Stimulated activated CD4-positive, alpha-beta T cell treated with anti-CD3 and anti-CD28 coated beads, TNF-alpha, amount 100 ng/mL, for 24 hours (primary cell): ENCODE measurements at places on chromosomes 6 and 20.

GRCh38 chr20:32527052-32527446, 58.1 kb downstream of the NOL4L start:
- no peak for DNase-seq

DNA sequence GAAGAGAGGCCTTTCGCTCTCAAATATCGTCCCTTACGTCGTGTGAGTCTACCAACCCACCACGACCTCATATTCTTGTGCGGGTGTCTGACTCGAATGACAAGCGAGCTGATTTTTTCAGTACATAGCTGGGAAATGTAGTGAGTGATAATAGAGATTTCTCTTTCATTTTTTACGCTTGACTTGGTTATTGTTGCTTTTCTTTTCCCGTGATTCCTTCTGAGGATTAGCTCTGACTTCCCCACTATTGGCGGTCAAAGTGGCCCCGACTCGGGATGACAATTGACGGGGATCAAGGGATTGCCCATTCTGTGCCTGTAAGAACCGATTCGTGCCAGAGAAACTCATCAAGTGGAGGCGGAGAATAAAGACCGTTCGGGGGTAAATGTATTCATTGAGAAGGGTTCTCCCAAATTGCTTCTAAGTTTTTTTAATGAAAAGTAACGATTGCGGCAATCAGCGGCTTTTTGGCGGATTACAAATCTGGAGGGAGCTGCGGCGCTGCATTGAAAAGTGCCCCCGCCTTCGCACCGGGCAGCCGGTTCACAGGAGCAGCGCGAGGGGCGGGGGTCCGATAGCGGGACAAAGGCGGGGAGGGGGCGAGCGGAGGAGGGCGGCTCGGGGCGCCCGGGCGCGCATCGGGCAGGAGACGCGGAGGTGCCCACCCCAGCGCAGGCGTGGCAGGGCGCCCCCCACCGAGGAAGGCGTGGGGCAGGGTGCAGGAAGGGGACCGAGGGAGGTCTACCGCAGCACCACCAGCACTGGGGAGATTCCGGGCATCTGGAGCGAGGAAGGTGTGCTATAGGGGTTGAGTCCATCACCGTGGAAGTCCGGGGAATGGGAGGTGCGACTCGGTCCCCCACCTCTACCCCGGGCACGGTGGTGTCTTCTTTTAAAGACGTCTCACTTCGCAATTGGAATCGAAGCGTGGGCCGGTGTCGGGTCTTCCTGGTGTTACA, 44.5 kb upstream of the OSTM1 start:
- no peak for DNase-seq

- DNase-seq: no peak
Observed at GRCh38 chr6:156953127-156953478, 175.9 kb downstream of the ARID1B start.

DNA sequence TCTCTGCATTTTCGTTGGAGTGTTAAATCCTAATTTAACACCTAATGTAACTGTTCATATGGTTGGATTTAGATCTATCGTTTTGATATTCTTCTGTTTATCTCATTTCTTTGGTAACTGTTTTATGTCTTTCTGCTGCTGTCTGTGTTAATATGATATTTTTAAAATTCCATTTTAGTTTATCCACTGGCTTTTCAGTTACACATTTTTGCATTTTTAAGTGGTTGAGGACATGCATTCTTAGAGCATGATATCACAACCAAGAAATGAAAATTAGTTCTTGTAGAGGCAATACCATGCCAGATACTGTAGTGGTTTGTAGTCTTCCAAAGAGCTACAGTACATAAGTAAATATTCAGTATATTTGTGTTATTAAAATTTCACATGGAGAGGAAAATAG, 58.6 kb downstream of the LIN28B start:
- no peak for DNase-seq

DNA sequence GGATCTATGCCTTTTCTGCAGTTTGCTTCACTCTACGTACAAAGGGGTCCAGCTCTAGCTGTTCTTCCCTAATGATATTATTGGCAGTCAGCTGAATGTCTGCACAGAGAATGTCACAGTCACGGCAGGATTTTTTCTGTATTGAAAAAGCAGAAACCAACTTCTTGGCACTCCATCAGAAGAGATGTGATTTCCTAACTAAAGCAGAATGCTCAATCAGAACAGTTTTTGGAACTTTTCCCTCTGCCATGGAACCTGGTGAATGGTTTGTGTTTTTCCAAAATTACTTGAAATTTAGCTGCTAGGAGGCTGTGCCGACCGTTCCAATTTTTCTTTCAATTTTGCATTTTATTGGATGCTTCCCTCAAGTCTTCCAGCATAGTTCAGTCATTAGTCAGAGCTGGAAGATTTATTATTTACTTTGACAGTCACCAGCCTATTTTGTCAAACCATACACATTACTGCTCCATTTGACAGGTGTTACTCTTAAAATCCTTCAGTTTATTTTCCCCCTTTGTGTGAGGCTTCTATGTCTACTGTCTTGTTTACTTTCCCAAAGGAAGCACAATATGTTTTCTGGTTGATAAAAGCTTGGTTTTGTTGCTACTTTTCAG, 259.6 kb upstream of the EPHA7 start:
- no peak for DNase-seq

DNA sequence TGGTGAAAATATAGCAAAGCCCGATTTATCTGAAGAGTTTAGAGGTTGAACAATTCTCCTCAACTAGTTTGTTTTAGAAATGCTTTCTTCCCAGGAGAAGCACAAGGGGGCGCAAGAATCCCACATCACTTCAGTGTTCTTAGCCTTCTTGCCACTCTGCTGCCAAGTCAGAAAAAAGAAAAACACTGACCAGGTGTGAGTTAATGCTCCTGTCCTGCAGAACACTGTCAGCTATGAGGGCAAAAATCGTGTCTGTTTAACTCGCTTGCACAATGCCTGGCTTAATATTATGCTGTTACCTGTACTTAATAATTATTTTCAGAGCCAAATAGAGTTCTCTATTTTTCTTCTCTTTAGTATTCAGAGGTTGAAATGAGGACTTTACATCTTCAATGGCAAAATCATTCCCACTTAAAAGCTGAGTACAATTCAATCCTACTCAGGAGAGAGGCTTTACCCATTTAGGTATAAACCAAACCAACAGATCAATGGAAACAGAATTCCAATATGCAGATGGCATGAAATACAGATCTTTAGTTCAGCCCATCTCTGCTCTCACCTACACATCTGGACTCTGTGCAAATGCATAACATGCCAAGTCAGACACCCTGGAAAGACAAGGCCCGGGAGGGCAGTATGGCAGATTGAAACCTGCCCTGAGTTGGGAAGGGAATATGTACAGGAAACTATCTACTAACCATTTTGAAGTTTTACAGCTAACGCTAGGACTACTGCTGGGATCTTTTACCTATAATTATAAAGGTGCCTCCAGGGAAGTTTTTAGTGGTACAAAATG, 71.4 kb upstream of the TULP1 start:
- peak; percentile 65 for DNase-seq

DNA sequence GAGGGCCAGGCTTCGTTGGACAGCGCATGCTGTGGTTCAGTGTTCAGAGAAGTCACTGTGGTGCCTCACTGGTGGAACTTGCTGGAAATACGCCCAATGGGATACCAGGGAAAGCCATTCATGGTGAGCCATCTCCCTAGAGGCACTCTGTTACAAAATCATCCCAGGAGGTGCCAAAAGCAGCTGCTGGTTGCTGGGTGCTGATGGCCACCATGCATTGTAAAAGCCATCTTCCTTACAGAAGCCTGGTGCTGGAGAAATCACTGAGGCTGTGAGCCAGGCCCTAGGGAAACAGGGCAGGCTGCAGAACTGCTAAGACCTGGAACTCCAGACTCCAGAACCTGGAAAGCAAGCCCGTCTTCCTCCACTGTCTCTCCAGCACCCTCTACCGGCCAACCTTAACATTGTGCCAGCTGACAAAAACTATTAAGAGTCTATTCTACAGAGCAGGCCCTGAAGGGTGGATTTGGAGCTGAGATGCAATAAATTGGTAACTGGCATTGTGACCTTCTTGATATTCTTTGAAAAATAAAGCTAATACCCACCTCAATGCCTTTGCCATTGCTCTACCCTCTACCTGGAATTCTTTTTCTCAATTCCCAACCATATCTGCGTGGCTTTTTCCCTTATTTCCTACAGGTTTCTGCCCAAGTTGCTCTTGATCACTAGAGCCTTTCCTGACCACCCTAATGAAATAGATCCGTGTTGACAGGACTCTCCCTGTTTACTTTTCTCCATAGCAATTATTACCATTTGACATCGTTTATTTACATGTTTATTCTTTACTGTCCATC, 18.5 kb downstream of the SNRPB start:
- peak; percentile 61 for DNase-seq

GRCh38 chr20:4169360-4170190, 154.2 kb upstream of the RNF24 start:
- no peak for DNase-seq

DNA sequence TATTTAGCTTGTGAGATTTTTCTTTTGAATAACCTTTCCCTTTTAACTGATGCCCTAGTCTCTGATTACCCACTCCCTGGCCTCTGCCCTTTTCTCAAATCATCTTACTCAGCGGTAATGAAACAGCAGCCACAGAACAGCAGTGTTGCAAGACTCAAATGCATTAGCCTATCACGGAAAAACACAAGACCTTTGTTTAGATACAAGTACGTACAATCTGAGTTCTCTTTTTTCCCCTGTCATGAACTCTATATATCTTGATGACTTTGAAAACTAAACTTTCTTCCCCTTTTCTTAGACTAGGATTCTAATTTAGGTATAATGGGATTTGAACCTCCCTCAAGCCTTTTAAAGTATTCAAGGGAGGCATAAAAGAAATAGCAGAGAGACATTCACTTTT, 1034.9 kb downstream of the EYS start:
- DNase-seq: no peak

DNA sequence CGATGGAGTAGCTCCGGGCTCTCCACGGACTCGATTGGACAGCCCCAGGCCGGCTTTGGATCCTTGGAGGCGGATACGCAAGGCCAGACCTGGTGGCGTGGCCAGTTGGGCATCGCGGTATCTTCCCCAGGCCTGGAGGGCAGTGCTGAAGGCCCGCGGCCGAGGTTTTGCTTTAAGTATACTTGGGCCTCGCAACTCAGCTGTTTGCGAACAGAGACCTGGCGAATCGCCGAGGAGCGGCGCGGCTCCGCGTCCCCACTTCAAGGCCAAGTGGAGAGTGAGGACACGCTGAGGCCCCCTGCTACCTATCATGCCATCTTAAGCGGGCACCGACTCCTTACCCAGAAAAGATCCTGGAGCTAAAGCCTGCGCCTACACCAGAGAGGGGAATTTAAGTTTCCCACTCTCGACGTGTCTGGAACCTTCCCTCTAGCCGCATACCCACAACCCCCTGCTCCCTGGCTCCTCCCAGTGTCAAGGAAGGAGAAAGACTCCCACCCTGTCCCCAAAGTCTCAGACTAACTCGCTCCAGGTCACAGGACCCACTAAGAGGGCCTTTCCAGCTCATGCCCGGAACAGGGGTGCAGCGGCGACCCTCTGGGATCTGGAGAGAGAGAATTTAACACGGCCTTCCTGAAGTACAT, 4.1 kb downstream of the LINC00237 start:
- DNase-seq: no peak

DNA sequence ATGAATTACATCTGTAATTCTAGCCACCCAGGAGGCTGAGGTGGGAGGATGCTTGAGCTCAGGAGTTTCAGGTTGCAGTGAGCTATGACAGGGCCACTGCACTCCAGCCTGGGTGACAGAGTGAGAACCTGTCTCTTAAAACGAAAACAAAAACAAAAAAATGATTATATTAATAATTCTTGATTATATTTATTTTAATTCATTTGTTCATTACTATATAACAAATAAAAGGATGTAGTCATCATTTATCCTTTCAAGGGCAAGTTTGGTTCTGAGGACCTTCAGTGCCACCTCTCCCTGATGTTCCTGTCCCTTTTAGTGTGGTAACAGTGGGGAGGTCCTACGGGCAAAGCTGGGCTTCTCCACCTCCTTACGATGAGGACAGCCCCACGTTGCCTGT, 167.1 kb upstream of the SCGN start:
- DNase-seq: no peak

- no peak for DNase-seq
Observed at GRCh38 chr6:136734977-136735376, 57.3 kb downstream of the MAP3K5 start.

DNA sequence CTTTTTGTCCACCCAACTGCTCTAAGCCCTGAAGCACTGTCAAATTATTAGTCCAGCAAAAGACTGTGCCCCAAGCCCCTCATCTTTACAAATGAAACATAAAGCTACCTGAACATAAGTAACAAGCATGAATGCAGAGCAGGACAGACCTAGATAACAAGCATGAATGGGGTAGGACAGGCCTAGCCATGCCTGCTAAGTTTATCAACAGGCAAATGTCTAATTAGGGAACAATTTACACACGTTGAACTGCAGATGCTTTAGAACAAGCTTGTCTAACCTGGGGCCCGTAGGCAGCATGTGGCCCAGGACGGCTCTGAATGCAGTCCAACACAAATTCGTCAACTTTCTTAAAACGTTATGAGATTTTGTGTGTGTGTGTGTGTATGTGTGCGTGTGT, 13.6 kb downstream of the FBXO30 start:
- no peak for DNase-seq

GRCh38 chr6:40537446-40537845, 49.7 kb downstream of the LRFN2 start:
- no peak for DNase-seq

- no peak for DNase-seq
Observed at GRCh38 chr6:106077170-106077569, 9.0 kb upstream of the PRDM1 start.

GRCh38 chr20:3447321-3447720, 23.5 kb upstream of the ATRN start:
- no peak for DNase-seq

DNA sequence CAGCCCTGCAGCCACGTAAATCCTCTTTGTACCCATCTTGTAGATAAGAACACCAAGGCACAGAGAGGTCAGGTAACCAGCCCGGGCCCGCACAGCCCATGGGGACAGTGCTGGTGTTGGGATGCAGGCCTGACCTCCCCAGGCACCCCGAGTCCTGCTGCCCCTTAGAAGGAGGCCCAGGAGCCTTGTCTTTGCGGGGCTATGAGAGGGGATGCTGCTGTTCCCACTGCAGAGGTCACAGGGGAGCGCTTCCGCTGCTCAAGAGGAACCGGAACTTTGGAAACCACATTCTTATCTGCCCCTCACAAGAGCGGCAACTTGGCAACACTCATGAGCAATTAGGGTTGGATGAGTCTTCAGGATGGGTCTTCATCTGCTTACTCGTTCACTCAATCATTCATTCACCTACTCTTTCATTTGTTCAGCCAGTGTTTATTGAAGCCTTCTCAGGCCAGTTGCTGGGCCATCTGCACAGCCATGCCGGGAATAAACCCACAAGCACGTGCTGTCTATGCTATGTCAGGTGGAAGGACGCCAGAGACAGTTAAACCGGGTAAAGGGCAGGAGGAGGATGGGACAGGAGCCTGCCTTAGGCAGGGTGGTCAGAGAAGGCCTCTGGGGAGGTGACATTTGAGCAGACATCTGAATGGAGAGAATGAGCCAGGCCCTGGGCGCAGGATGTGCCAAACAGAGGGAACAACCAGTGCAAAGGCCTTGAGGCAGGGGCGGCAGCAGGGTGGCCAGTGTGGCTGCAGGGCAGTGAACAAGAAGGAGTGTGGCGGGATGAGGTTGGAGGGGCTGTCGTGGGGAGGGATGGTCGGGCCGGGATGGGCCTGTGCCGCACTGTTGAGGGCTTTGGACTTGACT, 60.8 kb downstream of the RBM38 start:
- DNase-seq: no peak
